Renal cortical epithelial cell (primary cell): ENCODE measurements at places on chromosomes 2 and 18.

DNA sequence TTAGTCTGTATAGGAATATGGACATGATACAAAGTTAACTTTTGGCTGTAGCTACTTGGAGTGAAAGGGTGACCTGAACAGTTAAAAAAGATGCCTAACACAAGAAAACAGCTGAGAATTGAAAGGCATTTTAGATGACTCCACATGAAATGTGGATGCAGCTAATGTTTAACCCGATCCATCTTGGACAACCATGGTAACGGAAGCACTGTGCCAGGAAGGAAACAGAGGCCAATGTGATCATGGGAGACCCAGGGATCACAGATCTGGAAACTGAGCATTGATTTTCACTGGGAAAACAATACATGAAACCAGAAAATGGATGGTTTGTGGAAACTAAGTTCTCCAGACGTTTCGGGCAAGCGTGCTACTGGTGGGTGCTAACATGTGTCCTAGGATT is 669.1 kb downstream of the GALR1 start:
- no peak for DNase-seq

- DNase-seq, result no peak
Measured at GRCh38 chr18:33835419-33835818, 257.4 kb downstream of the ASXL3 start.

DNA sequence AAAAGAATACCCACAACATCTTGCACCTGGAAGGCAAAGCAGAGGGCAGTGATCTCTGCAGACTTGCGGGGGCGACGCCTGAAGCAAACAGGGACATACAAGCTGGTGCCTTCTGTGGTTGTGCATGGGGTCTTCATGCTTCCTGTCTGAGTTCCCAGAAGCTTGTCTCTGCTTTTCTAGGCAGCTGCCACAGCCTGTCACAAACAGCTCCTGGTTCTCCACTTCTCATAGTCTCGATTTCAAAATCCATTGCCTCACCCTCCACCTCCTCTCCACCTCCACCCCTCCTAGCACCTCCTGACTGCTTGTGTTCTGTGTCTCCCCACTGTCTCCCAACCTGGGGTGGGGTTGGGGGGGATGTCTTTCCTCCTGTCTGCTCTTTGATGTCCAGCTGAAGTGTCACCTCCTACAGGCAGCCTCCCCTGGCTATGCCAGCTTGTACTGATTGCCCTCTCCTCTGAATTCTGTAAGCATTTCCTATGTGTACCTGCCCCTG is 1.7 kb upstream of the PROC start:
- DNase-seq, result no peak

DNA sequence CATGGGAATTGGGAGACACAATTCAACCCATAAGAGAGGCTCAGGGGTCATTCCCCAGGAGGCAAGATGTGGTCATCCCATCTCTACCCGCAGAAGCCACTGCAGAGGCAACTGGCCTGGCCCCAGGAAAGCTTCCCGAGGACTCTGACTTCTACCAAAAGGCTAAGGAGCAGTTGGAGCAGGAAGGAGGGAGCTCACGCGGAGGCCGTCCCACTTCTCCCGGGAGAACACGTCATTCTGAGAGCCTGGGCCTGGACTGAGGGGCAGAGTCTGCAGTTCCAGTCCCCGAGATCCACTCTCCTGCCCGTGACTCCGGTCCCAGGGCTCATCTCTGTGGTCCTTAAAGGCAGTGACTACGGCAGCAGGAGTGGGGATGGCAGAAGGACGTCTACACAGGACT is 69.0 kb upstream of the TAF1B start:
- DNase-seq, result no peak

DNA sequence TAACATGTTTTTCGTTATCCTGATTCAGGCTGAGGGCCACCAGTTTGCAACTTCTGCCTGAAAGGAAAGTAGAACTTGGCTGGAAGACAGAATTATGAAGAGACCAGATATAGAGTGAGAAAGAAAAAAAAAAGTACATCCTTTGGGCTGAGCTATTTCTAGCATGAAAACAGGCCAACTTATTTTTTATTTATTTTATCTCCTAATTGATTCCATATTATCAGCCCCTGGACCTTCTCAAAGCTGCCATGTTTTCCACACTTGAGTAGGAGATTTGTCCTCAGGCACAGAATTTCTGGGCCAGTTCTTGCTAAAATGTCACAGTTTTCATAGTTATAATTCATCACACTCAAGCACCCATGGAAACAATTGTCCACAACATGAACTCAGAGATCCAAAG is 586.8 kb upstream of the CNTNAP5 start:
- DNase-seq, result no peak

DNA sequence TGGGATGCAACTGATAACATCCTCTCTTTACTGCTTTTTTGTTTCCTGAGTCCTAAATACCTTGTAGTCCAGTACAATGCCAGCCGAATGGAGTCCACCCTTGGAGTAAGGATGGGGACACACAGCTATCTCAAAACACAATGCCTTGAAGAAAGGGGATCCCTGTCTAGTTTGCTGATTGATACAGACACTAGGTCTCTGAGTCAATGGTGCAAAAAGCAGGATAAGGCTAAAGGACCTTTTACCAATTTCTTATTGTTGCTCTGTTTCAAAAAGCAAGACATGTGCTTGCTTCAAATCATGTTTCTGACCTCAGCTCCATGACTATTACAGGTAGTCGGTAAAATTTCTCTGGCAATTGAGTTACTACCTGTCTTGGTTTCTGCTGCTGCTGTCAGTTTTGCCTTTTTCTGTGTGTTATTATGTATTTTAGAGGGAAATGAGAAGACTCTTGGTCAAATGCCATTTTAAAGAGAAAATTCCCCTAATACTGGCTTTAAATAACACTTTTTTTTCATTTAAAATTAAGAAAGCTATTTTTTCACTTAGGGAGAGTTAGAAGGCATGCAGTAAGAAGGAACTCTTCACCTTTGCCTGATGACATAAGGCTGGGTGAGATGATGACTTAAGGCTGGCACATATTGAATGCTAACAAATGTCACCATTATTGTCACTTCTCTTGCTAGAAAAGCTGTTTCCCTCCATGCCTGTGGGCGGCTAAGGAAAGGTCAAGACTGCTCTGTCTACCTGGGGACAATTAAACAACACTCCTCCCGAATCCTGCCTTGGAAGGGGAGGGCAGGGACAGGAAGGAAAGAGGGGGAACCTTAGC is 4.9 kb upstream of the FIGLA start:
- no peak for DNase-seq

GRCh38 chr2:43397411-43397810 is 171.0 kb upstream of the ZFP36L2 start:
- peak; percentile 31 for DNase-seq

DNA sequence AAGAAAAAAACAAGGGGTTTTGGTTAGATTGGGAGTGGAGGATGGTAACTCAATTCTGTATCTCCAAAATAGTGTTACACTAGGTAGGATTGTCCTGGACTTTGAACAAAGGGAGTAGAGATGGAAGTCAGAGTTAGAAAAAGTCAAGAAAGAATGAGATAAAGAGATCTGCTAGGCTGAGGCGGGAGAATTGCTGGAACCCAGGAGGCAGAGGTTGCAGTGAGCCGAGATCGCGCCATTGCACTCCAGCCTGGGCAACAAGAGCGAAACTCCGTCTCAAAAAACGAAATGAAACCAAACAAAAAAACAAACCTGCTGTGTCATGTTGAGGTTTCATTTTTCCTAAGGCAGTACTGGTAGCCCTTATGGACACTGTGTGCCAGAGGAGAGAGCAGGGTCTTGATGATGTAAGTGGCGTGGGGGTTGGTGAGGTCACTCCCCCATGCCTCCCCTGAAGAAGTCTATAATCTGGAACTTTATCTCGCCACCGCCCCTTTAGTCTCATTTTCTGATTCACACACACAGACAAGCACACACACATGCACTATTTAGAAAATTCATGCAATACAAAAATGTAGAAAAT is 10.5 kb downstream of the DRC1 start:
- peak; percentile 27 for DNase-seq

DNA sequence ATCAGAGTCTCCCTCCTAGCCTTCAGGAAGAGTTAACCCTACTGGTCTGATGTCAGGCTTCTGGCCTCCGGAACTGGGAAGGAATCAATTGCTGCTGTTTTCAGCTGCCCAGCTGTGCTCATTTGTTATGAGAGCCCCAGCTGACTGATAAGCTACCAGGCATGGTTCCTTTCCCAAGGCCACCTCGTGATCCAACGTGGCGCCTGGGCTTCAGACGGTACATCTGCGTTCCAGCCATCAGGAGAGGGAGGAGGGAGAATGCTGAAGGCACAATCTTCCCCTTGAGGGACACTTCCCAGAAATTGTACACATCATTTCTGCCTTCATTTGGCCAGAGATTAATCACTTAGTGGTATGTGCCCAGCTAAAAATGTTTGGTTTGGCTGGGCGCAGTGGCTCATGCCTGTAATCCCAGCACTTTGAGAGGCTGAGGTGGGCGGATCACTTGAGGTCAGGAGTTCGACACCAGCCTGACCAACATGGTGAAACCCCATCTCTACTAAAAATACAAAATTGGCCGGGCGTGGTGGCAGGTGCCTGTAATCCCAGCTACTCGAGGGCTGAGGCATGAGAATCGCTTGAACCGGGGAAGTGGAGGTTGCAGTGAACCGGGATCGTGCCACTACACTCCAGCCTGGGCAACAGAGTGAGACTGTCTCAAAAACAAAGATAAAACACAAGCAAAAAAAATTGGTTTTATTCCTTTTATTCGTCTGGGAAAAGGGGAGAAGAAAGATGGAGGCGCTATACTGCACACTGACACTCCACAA is 10.5 kb upstream of the ARMC9 start:
- DNase-seq, result no peak

DNA sequence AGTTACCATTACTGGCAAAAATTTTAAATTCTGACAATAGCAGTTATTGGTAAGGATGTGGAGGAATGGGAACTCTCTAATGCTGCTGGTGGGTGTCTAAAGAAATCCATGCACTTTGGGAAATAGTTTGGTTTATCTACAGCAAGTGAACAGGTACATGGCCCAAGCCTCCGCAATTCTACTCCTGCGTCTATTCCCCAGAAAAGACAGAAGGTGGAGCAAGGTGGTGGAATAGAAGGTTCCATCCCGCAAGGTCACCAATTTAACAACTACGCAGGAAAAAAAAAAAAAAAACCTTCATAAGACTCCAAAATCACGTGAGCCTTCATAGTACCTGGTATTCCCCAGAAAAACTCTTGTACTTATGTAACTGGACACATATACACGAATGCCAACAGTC is 6.5 kb downstream of the CFAP65 start:
- no peak for DNase-seq

GRCh38 chr2:224973112-224974016 is 68.9 kb downstream of the DOCK10 start:
- peak; percentile 91 for DNase-seq

GRCh38 chr2:49237867-49238603 is 83.7 kb upstream of the FSHR start:
- no peak for DNase-seq

- peak; percentile 60 for DNase-seq
Measured at GRCh38 chr2:65554765-65555591, 122.6 kb upstream of the SPRED2 start.

DNA sequence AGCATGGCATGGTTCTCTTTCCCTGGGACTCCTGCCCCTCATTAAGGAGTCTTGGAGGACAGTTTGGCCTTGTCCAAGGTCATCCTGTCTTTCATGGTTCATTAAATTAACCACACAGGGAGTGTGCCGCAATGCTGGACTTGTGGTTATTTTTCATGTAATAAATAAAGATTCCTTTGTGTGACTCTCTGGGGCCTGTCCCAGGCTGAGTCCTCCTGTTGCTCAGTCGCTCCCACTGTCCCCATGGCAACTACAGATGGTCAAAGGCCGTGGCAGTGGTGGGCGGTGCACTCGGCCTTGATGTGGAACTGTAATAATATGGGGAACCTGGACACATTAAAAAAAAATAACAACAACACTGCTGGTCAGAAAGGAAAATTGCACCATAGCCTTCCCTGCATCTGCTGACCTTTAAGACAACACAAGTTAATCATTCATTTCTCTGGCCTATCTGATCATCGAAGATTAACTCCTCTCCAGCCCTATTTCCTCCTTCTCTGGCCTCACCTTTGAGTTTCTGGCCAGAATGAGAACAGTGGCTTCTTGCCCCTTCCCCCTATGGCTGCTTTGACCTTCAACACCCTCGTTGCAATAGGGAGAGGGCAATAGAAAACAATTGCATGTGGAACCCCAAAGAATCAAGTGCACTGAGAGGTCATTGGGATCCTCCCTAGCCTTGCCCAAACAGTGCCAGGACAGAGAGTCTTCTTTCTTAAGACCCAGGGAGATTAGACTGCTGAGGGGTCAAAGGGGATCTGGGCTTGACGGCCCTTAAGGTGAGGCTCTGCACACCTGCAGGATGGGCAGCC is 44.7 kb downstream of the PSD4 start:
- DNase-seq, result peak; percentile 99
